ENCODE measurements at places on chromosomes 6 and 20.

DNA sequence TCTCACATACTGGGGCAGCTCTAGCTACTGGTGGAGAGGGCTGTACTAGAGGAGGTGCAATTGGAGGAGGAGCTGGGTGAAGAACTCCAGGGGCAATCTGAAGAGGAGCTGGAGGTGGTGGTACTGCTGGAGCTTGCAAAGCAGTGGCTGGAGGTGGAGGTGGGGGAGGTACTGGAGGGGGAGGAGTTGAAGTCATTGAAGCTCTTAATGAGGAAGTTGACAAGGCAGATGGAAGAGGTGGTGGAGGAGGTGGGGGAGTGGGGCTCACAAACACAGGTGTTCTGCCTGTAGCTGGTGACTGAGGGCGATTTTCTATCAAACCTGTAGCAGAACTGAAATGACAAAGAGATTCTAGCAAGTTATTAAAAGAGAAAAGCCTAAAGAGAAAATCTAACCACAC is 77.6 kb downstream of the WASF1 start:
- no peak for DNase-seq

- DNase-seq: no peak
These were observed 374.2 kb downstream of the PREX1 start for GRCh38 chr20:48453477-48454093.

GRCh38 chr6:75620381-75621304 is 19.0 kb downstream of the SENP6 start:
- DNase-seq: no peak

DNA sequence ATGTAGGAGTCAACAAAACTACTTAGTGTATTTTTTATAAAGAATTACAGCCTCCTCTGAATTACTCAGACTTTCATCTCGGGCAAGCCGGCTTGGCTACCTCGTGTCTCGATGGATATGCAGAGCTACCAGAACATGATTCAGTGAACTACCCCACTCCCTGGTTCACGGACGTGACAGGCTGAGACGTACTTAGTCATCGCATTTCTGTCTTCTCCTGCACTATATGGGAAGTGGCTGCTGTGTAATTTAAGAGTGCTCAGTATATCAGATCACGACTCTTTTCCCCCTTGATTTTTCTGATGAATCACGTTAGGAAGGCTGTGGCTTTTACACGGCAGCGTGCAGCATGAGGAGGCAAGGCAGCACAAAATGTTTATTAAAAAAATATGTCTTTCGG is 302.7 kb upstream of the ZFP64 start:
- DNase-seq: peak; percentile 89

Data from kidney glomerular epithelial cell (primary cell).